ENCODE measurements at places on chromosomes 3 and 15.
A peak's percentile ranks its signal among the peaks of the same experiment; 100 is the strongest.

DNA sequence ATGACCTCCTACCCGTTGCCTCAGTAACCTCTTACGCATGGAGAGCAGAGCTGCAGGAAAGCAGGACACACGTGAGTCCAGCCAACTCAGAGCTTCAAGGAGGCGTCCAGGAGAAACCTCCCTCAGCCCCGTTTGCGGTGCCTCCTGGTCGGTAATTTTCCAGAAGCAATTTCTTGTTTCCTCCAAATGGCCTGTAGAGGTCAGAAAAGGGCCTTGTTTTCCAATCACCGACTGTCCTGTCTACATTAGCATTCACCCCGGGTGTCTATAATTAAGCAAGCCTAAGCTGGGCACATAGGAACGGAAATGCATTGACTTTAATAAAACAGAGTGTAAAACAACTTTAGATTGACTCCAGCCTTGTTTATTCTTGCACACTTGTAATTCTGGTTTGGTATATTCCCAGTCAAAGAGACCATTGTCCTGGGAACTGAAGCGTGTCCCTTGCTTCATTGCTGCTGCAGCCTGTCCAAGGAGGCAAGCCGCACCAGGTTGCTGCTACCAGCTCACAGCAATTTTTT, 836.2 kb downstream of the AGBL1 start:
- peak; percentile 87 for DNase-seq

- DNase-seq = no peak
Observed at GRCh38 chr3:5651351-5651750, 463.8 kb downstream of the EDEM1 start.

DNA sequence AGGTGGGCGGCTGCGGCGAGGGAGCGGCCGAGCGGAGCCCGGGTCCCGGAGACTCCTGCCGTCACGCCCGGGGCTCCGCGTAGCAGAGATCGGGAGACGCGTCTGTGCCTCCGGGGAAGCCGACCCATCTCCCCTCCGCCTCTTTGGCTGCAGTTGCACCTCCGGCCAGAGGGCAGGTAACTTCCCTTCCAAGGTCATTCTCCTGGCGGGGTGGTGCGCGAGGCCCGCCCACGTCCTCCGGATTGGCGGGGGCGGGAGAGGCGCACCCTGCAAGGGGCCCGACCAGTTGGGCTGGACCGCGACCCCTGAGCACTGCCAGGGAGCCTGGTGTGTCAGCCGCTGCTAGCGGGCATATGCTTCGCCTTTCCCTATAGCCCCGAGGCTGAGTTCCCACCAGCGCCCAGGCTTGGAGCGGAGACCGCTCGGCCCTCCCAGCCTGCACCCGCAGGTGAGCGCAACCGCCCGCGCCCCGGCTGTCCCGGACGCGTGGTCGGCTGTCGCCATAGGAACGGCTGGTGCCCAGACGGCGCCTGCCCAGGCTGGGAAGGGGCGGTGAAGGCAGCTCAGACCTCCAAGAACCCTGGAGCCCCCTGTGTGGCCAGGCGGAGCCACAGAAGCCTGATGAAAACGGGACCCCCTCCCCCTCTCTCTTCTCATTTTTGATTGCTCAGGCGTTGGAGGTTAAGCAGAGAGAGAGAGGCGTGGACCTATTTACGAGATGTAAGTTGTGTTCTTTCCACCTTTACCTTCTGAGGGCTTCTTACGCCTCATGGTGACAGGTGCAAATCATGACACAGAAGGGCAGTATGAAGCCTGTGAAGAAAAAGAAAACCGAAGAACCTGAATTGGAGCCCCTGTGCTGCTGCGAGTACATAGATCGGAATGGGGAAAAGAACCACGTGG, 453 bp downstream of the ZDHHC23 start:
- DNase-seq = no peak

DNA sequence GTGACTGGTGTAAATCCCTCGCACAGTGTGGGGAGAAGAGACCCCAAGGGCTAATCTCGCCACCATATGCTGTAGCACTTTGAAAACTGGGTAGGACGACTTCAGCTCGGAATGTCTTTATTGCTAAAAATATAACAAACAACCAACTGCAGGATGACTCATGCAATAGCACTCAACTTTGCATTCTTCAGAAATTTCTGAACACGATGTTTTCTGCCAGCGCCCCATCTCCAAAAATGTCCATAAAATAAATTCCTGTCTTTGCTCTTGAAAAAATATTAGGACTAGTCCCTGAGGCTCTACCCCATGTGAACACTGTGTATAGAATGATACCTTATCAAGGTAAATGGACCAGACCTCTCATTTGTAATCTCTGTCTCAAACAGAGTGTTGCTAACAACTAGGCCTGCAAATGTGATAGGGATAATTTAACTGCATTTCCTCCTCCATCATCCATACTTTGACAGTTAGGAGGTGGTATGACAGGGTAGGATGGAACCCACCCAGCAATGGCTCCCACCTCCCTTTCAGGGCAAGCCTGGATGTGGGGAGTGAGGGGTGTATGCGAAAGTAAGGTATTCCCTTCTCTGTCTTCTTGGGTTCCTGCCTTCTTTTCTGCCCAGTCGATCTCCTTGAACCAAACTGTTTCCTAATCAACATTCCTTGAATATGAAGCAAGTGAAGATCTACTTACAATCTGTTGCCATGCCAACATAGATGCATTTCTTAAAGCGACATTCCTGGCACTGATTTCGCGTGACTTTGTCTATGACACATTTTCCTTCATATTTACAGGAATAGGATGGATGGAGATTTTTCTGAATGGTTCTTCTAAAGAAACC, 201.1 kb downstream of the NR1D2 start:
- peak; percentile 95 for DNase-seq

GRCh38 chr15:91897585-91898372, 44.3 kb downstream of the SLCO3A1 start:
- no peak for DNase-seq

- no peak for DNase-seq
Observed at GRCh38 chr15:61122647-61123375, 106.3 kb downstream of the RORA start.

DNA sequence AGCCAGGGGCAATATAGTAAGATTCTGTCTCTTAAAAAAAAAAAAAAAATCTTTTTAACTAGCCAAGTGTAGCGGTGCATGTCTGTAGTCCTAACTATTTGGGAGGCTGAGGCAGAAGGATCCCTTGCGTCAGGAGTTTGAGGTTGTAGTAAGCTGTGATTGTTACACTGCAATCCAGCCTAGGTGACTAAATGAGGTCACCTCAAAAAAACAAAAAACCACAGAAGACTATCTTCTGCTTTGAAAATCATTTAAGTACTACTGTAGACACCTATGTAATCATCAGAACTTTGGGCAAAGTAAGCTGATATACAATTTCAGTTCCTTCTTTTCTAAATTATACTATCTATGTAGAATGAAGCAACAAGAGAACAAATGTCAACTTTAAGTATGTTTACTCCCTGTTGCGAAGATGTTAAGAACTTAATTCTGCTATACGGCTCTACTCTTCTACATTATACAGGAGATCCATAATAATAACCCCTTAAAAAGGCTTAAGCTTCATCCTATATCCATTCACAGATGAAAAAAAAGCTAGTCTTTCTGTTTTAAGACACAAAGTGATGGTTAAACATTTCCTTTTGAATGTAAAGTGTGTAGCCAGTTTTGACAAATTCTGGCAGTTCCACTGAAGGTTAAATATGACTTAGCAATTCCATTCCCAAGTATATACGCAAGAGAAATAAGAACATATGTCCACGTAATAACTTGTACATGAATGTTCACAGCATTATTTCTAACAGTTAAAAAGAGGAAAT, 15.2 kb downstream of the DAZL start:
- no peak for DNase-seq

GRCh38 chr15:74347757-74348250, 19.6 kb downstream of the CYP11A1 start:
- no peak for DNase-seq

DNA sequence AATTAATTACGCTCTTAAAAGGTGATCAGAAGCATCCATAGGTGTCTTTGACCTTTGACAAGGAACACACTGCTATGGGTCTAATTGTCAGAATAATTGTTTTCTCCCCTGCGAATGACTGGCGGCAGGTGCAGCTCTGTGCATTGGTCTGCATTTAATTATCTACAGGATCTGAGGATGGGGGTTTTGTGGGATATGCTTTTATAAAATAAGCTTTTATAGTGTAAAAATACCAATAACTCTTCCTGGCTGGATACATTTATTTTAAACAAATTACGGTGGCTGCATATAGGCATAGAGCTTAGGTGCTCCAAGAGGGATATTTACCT, 201.6 kb upstream of the RGMA start:
- no peak for DNase-seq

GRCh38 chr15:74388363-74388951, 21.0 kb upstream of the CYP11A1 start:
- DNase-seq = no peak
